ENCODE measurements at places on chromosomes 7 and 10. TPM values are rescaled to one million over a fixed set of nuclear protein-coding genes. Genes with fewer than 3 reads are reported as not detected.

DNA sequence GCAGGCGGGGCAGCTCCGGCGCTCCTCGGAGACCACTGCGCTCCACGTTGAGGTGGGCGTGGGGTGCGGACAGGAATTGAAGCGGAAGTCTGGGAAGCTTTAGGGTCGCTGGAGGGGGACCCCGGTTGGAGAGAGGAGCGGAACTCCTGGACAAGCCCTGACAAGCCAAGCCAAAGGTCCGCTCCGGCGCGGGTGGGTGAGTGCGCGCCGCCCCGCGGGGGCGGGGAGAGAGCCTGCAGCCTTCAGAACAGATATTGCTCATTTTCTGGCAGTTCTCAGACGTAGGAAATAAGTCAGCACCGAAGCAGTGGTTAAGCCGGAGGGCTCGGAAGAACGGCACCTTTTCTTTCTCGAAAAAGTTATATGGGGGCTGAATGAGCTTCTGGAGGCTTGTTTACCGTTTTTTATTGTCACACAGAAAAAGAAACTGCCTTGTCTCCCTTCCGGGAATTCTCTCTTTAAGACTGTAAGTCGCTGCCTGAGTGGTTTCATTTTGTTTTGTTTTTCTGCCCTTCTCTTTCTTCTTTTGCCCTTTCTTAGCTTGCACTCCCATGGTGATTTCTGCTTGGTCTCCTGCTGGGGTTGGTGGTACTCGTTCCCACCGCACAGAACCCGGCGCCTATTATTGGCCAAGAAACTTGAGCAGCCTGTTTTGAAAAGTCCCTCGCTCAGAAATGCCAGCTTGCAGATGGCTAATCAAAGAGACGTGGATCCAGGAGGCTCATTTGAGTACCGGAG lies 732 bp downstream of the FAS start:
- DNase-seq = peak; percentile 66

EZH2 gene
- polyA plus RNA-seq = 39.0 TPM

ITGA8 gene
- polyA plus RNA-seq = 46.1 TPM

GRCh38 chr7:25752154-25752553 lies 399.8 kb upstream of the NFE2L3 start:
- no peak for DNase-seq

Data from renal pelvis (tissue), 12 donors.